ENCODE measurements at places on chromosomes 1 and 21.

DNA sequence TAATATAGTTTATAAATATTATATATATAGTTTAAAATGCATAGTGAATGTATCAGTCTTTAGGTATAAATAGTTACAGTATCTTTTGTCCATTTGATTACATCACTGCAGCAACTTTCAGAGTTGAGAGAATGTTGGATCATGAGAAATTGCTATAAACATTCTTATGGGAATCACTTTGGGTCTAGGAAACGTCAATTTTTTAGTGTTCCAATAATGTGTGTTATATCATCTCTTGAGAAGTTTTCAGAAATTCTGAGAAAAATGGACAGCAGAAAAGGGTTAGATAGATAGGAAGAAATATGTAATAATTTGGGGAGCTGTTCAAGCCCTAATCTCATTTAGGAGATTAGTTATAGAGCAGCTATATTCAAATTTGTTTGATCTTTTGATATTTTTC lies 185.2 kb upstream of the SGIP1 start:
- DNase-seq, result no peak

GRCh38 chr1:36182734-36183133 lies 26.8 kb downstream of the MAP7D1 start:
- no peak for DNase-seq

DNA sequence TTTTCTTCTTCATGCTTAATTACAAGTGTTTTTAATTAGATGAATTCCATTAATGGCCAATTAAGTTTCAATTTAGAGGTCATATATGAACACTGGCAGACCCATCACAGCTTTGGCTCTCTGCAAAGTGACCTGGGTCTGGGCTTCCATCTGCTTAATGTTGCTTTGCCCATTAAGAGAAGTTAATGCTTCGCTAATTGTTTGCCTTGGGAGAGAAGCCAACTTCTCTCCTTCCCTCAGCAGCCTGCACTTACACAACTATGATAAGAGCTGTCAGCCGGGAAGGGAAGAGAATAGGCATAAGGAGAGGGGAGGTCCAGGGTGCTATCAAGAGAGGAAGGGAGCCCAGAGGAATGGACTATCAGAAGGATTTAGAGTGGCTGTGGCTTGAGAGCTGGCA lies 29.0 kb upstream of the CCDC190 start:
- DNase-seq, result no peak

GRCh38 chr1:109784551-109785252 lies 21.0 kb upstream of the EPS8L3 start:
- no peak for DNase-seq

DNA sequence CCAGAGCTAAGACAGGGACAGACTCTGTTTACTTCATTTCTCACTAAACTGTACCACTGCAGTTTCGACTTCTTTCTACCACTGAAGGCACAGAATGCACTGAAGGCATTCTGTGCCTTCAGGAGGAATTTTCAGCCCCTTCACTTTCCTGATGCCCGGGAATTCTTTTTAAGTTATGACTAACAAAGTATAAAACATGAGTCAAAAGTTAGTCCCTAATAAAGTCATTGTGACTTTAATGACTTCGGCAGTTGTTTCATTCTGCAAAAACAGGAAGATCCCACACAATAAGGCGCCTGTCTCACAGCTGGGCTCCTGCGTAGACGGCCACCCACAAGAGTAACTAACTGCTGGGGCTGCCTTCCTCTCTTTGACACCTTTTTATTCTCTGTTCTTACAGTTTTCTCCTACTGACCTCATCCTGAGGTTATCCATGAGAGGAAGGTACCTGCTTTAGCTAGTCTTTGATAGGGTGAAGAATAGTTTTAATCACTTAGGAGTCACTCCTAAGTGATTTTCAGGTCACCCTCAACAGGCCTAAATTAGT lies 183.9 kb upstream of the SGIP1 start:
- peak; percentile 86 for DNase-seq

DNA sequence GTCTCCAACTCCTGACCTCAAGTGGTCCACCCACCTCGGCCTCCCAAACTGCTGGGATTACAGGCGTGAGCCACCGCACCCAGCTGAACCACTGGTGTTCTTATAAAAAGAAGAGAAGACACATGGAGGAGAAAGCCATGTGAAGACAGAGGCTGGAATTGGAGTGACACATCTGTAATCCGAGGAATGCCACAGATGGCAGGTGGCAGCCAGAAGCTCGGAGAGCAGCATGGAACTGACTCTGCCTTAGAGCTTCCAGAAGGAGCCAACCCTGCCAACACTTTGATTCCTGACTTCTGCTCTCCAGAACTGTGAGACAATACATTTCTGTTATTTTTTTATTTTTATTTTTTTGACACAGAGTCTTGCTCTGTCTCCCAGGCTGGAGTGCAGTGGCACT lies 59.0 kb upstream of the ATP2B4 start:
- no peak for DNase-seq

DNA sequence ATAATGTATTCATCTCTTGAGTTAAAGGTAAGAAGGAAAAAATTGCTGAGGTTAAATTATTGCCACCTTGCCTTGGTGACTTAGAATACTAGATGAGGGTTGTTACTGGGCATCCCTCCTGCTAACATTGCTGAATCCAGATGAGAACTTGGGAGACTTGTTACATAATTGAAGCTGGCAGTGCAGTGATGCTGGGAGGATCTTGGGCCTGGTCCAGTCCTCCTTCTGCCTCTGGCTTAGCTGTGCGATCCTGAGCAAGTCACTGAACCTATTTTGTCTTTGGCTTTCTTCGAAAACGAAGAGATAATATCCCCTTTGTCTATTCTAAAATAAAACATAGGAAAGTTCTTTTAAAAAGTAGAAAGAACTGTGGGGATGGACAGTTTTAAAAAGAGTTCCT lies 244.9 kb upstream of the NRIP1 start:
- DNase-seq, result no peak

GRCh38 chr1:180945151-180945550 lies 32.5 kb downstream of the KIAA1614 start:
- no peak for DNase-seq

- no peak for DNase-seq
Measured at GRCh38 chr1:232891071-232891470, 59.3 kb upstream of the NTPCR start.

DNA sequence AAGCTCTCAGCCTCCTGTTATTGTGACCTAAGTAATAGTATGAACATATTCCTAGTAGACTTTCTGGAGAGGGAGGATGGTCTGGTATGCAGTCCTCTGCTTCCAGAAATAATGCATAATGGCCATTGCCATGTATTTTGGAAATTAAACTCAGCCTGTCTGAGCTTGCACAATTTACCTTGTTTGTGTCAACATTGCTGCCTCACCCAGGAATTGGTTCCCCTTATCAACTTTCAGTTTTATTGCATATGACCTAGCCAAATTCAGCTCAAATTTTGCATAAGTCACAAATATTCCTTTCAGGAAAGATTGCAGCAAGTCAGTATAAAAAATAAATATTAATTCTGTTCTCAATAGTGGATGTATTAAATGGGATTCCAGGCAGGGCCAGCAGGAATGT lies 101.9 kb upstream of the SLC5A9 start:
- no peak for DNase-seq

DNA sequence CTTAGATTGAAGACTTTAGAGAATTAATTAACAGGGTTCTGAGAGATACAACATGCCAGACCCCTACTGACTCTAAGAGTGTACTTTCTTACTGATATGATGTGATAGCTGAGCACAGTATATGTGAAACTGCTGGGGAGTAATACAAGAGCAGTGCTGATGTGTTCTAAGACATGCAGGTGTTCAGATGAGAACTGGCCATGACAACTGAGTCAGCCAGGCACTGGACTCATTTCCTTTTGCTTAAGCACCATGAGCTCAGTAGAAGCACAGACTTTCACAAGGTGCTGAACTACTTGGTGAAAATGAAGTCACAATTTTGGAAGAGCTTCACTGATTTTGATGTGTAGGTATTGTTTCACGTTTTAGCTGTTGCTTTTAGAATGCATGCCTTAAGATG lies 15.9 kb upstream of the POGZ start:
- no peak for DNase-seq

GRCh38 chr1:84164567-84165021 lies 20.5 kb downstream of the PRKACB start:
- DNase-seq, result no peak

DNA sequence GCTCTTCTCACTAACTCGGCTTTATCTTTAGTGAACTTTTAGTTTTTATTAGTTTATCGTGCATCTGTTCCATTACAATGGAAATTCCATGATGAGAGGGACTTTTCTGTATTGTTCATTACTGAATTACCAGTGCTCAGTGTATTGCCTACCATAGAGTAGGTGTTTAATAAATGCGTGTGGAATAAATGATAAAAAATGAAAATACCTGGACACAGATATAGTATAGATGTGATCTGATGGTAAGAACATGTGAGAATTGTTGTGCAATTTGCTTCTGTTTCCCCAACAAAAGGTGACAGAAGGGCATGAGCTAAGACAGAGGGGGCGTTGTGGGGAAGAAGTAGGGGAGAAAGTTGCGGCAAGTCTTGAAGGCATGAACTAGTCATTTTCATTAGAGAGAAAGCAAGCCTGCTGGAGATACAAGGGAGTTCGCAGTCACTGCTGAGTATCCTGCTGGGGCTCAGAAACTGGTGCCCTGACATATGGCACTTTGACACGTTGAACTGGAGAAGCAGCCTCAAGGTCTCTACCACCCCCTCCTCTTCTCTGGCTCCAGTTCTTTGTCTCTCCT lies 5.6 kb upstream of the COG2 start:
- DNase-seq, result no peak

- peak; percentile 65 for DNase-seq
Measured at GRCh38 chr1:109369167-109369746, 28.5 kb downstream of the SORT1 start.

DNA sequence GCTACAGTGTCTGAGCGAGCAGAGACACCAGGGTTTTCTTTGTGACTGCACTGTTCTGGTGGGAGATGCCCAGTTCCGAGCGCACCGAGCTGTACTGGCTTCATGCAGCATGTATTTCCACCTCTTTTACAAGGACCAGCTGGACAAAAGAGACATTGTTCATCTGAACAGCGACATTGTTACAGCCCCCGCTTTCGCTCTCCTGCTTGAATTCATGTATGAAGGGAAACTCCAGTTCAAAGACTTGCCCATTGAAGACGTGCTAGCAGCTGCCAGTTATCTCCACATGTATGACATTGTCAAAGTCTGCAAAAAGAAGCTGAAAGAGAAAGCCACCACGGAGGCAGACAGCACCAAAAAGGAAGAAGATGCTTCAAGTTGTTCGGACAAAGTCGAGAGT lies 2.7 kb downstream of the ZBTB18 start:
- DNase-seq, result no peak

DNA sequence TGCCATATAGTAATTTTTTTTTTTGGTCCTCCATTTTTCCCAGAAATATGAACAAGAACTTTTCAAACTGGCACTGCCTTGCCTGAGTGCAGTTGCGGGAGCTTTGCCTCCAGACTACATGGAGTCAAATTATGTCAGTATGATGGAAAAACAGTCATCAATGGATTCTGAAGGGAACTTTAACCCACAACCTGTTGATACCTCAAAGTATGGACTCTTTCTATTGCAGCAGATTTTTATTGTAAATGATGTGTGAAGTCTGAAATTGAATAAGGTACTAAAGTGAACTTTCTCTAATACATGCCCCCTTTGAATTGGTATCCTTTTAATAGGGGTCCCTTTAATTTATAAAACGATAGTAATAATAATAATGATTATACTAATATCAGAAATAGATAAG lies 234.9 kb downstream of the ZP4 start:
- no peak for DNase-seq

GRCh38 chr21:29117372-29117955 lies 13.0 kb upstream of the MAP3K7CL start:
- no peak for DNase-seq

DNA sequence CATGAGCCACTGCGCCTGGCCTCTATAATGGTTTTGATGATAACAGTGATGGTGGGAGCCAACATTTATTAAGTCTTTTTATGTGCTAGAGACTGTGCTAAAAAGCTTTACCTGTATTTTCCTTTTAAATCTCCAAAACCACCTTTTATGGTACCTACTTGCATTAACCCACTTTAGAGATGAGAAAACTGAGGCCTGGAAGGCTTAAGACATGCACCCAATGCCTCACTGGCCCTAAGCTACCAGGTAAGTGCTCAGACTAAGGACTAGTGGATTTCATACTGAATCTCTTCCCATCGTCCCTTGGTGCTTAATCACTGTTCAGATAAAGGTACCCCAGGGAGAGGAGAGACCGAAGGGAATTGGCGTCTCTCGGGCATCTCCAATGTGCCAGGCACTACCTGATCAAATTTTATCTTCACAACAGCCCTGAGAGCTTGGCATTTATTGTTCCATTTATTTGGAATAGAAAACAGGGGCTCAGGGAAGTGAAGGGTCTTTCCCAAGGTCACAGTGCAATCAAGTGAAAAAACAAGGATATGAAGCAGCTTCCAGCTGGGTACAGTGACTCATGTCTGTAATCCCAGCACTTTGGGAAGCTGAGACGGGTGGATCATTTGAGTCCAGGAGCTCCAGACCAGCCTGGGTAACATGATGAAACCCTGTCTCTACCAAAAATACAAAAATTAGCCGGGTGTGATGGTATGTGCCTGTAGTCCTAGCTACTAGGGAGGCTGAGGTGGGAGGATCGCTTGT lies 84.2 kb downstream of the LACTBL1 start:
- DNase-seq, result no peak

- DNase-seq, result no peak
Measured at GRCh38 chr1:40620586-40621210, 44.8 kb downstream of the RIMS3 start.

DNA sequence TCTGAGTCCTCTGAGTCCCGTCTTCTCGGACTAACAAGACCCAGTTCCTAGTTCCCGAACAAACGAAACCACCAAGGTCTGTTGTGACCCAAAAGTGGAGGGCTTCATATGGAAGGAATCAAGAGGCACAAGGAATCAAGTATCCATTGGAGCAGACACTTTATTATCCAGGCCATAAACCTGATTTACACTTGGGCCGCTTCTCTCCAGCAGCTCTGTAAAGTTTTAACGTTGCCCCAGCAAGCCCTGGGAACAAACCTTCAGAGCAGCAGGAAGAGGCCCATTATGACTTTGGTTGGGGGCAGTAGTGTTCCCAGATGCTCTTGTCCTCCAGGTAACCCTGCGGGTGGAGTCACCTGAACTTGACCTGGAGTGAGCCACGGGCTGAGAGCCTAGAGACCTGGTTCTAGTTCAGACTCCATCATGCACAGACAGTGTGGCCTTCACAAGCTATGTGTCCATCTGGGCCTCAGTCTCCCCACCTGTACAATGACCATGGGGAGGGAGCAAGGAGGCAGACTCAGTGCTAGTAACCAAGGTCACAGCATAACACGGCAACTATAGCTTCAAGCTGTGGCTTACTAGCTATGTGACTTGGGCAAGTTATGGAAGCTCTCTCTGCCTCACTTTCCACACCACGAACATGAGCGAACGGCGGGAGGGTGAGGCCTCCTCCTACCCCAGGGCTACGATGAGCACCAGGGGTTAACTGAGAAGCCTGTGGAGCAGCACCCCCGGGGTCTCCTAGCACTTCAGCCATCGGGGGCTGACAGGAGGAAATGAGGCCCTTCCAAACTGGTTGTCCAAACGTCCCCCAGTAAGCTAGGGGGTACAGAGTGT lies 95.7 kb downstream of the GLIS1 start:
- DNase-seq, result no peak

All from KBM-7 (cell line).